Stimulated activated CD8-positive, alpha-beta memory T cell treated with anti-CD3 and anti-CD28 coated beads, Interleukin-2, amount 100 ng/mL, for 1 hour (primary cell): ENCODE measurements at places on chromosomes 3 and 15.

DNA sequence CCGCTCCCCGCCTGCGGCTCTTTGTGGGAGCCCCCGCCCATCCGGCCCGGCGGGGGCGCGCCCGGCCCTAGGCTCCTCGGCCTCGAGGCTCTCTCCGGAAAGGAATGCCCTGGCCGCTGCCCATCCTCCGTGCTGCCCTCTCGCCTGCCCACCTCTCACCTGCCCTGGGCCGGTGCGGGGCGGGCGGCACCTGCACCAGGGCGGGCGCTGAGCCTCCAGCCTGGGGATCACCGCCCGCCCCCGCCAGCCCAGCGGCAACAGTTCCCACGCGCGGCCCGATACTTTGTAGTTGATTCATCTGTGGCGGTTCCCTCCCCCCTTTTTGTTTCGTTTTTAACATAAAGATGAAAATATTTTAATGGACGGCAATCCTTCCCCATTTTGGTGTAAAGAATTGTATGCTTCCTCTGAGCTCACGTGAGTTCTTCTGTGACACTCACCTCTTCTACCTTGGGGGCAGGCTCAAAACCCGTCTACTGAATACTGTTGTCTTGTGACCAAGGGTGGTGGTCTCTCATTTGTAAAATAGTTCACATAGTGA lies 1.9 kb downstream of the KLF13 start:
- DNase-seq = no peak

DNA sequence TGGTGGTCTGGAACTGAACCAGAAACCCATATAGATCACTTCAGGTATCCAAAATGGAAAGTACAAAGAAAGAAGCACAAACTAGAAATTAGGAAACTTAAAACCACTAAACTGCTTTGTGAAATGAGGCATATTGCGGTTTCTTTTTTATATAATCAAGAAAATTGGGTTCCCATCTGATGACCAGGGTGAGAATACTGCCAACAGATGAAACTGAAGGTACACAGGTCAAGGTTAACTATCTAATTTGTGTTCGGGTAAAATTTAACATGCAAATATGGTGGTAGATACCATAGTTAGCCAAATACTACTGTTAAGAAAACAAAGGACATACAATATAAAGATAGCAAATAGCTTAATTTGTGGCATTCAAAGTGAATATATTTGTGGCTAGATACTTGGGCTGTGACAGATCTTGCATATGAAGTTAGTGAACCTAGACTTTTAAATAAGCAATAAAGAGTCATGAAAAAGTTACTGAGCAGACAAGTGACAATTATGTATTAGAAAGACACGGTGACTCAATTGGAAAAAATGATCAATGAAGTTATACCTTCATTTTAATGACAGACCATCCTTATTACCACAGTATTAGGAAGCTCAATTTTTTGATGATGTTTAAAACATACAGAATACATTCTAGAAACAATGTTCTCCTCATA lies 127.4 kb downstream of the NR2E3 start:
- no peak for DNase-seq

- no peak for DNase-seq
Observed at GRCh38 chr3:217948-218347, 21.4 kb downstream of the CHL1 start.

DNA sequence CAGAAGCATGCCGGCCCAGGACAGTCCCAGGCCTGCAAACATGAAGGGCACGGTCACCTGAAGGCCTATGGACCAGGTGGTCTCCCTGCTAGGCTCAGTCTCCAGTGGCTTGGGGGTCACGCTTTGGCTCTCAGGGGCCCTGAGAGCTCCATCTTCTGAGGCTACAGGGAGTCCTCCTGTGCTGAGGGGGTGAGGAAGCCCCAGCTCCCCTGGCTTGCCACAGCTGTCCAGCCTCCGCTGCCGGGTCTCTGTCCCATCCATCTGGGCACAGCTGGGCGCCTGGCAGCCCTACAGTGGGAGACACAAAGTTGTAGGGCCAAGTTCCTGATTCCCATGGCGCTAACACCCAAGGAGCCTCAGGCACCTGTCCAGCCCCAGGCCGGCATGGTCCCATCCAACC lies 16.0 kb downstream of the SLC41A3 start:
- no peak for DNase-seq

DNA sequence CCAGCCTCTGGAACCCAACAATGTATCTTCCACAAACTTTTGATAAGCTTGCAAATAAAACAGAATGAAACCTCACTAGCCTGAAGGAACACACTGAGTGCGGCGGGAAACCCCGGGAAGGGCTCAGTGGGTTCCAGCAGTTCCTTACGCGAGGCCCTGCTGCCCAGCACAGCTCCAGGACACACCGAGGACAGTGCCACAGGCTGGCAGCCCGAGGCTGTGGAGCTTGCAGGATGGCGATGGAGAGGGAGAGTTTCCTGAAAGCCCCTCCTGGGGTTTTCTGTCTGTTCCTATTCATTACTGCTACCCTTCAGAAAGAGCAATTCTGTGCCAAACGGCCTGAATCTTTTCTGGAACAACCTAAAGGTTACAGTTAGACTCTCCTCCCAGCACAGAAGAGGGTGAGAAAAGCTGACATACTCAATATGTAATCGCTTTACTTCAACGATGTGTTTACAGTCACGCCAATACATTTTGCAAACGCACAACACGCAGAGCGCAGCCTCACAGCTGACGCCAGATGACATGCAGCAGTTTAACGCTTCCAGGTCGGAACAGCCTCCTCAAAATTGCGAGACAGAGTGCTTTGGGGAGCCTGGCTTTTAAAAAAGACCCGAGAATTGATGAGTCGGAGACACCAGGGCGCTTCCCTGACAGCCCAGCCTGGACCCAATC lies 57.1 kb upstream of the RPL32 start:
- DNase-seq = no peak

- no peak for DNase-seq
Observed at GRCh38 chr15:29043736-29044502, 158.1 kb downstream of the APBA2 start.

DNA sequence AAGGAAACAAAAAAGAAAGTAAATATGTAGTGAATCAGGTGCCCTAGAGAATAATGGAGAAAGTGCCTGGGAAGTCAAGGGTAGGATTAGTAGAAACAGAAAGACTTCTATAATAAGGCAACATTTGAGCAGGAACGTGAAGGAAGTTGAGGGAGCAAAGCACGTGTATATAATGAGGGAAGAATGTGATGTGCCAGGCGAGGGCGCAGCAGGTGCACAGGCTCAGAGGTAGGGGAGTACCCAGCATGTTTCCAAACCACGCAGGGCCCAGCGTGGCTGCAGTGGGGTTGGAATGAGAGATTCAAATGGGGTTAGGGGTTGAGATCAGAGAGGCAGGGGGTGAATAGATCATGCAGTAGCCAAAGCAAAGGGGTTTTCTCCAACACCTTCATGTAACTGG lies 91.9 kb upstream of the VGLL4 start:
- DNase-seq = no peak

DNA sequence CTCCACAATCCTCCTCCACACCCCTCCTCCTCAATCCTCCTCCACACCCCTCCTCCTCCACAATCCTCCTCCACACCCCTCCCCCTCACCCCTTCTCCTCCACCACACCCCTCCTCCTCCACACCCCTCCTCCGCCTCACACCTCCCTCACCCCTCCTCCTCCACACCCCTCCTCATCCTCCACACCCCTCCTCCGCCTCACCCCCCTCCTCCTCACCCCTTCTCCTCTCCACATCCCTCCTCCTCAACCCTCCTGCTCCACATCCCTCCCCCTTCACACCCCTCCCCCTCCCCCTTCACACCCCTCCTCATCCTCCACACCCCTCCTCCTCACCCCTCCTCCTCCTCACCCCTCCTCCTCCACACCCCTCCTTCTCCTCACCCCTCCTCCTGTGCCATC lies 69.8 kb upstream of the BLM start:
- no peak for DNase-seq

DNA sequence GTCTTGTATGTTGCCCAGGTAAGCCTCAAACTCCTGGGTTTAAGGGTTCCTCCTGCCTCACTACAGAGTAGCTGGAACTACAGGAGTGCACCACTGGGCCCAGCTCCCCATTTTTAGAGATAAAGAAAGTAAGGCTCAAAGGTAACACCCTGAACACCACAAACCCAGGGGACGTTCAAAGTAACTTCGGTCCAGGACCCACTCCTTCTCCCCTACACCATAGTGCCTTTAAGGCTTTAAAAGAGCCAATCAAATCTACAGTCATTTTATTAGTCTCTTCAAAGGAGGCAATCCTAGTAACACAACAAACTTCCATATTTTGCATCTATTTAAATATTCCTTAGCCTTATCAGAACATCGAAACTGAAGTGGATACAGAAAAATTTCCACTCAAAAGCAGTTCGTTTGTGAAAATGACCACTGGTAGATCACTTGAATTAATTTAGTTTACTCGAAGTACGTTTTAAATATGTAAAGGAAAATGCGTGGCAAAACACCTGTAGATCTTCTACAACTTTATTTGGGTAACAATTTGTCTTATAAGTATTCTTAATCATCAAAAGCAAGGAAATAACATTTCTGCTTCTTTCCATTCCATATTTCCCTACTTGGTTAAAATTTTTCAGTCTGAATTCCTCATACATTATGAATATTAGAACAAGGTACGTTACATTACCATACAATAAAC lies 1.8 kb downstream of the STAG1 start:
- DNase-seq = no peak

DNA sequence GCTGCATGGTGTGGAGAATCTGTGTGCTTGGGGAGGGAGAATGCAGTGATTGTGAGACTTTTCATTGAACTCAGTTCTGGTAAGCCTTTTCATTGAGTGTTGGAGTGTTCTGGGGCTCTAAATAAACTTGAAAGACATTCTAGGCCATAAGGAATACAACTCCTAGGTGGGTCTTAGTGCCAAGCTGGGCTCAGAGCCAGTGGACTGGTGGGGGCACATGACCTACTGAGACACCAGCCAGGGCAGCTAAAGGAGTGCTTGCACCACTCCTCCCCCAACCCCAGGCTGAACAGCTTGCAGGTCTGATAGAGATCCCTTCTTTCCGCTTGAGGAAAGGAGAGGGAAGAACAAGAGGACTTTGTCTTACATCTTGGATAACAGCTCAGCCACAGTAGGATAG lies 21.7 kb upstream of the KPNA4 start:
- no peak for DNase-seq

GRCh38 chr15:89937365-89938350 lies 24.9 kb upstream of the ARPIN start:
- DNase-seq = no peak

GRCh38 chr3:32089476-32089875 lies 16.9 kb upstream of the GPD1L start:
- no peak for DNase-seq

DNA sequence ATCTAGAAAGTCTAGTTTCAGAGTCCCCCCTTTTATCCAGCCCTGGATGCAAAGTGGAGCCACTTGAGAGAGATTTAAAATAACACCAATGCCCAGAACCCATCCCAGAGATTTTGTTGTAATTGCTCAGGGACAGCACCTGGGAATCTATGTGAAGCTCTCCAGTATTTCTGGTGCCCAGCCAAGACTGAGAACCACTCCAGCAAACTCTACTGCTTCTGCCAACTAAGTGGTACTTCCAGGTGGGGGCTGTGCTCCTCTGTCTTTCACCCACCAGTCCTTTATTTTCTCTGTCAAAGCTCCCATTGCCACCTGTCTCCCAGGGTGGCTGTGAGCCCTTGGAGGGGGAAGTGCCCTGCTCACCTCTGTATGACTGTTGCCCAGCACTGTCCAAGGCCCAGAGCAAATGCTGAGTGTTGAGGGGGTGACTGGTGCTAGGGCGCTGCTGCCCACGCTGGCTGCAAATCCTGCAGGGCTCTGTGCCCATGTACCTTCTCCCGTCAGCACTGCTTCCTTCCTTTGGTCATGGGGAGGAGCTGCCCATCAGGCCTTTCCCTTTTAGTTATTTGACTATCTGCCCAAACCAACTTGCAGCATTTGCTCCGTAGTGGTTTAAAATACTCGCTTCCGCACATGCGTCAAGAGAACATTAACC lies 9.4 kb downstream of the CLSTN2 start:
- DNase-seq = no peak

GRCh38 chr3:181616088-181617070 lies 95.3 kb upstream of the SOX2 start:
- no peak for DNase-seq

DNA sequence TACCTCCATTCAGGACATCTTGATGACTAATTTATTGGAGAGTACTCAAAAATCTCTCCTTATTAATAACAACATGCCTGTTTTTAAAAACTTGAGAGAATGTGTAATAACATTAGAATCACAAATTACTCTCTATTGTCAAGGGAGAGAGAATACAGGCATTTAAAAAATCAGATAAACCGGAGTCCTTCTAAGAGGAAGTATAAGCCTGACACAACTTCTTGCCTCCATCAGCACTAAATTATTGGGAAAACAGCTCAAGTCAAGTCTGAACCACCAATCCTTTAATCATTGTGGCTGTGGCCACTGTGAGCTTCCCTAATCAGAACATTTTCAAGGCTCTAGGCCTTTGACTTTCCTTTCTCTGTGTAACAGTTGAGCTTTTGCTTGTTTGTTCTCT lies 38.0 kb downstream of the SSR3 start:
- DNase-seq = no peak
